ENCODE measurements at places on chromosomes 1 and 21.

- ATAC-seq: no peak
Measured at GRCh38 chr1:221881805-221882581, 140.1 kb upstream of the DUSP10 start.

DNA sequence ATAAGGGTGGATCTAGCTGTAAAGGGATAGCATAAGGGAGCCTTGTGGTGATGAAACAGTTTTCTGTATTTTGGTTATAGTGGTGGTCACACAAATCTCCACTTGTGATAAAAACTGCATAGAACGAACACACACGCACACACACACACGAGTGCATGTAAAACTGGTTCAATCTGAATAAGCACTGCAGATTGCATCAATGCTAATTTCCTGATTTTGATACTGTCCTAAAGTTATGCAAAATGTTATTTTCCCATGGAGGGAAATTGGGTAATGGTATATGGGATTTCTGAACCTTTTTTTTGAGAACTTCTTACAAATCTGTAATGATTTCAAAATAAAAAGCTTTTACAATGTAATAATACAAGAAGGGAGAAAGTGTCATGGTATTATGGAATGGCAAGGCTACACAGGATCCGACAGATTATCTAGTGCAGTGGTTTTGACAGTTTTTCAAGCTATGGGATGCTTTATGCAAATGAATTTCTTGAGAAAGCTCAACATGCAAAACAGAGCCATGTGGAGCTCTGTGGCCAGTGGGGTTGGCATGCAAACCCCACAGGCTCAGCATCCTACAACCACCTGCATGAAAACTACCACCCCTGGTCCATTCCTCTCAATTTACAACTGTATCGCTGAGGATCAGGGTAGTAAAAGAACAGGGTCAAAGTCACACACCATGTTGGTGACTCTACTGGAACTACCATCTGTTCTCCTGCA lies 18.8 kb downstream of the SLC41A1 start:
- no peak for ATAC-seq

- ATAC-seq: no peak
Measured at GRCh38 chr21:28821276-28822122, 171.2 kb downstream of the LTN1 start.

GRCh38 chr1:20555025-20555757 lies 2.8 kb downstream of the FAM43B start:
- ATAC-seq: no peak

- no peak for ATAC-seq
Measured at GRCh38 chr1:225483818-225484656, 56.2 kb upstream of the LBR start.

- ATAC-seq: no peak
Measured at GRCh38 chr1:45135316-45135715, 71.1 kb downstream of the ZSWIM5 start.

GRCh38 chr1:169727307-169727706 lies 6.6 kb downstream of the SELE start:
- no peak for ATAC-seq

DNA sequence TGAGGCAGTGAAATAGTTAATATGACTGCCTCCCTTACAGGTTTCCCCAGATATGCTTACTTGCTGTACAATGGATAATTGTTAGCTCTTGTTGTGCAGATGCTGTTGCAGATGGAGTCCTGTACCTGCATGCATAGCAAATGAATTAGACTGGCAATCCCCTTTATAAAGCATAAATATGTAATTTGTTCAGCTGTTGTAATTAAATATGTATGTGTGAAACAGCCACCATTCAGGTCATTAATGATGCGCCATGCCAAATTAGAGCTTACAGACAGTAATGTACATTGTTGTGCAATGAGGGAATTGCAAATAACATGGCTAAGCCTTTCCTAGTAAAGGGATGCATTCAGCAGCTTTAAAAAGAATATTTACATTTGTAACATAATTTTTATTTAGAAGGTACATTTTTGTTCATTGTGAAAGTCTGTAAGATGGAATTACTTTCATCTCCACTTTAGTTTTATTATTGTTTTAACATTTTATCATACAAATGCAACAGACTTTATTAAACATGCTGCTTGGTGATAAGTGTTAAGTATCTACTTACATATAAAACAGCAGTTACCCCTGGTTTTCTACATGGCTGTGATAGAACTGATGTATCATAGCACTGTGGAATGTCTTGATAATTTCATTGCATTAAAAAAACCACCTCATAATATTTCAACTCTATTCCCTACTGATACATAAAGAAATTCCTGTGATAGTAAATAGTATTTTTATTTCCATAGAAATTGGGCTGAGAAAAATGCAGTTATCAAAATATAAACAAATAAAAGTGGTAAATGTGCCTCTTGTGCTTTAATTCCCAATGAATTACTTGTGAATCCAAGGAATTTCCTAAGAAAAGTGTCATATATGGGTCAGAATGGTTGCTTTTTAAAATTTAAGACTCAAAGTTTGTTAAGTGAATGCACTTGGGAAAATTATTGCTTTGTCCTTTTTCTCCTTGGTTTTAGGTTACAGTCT lies 99.0 kb downstream of the NFIA start:
- ATAC-seq: no peak

- no peak for ATAC-seq
Measured at GRCh38 chr1:46039571-46040052, 92.8 kb downstream of the PIK3R3 start.

GRCh38 chr1:203311368-203312301 lies 6.3 kb downstream of the BTG2 start:
- no peak for ATAC-seq

GRCh38 chr1:219703368-219703639 lies 90.4 kb upstream of the ZC3H11B start:
- ATAC-seq: no peak

DNA sequence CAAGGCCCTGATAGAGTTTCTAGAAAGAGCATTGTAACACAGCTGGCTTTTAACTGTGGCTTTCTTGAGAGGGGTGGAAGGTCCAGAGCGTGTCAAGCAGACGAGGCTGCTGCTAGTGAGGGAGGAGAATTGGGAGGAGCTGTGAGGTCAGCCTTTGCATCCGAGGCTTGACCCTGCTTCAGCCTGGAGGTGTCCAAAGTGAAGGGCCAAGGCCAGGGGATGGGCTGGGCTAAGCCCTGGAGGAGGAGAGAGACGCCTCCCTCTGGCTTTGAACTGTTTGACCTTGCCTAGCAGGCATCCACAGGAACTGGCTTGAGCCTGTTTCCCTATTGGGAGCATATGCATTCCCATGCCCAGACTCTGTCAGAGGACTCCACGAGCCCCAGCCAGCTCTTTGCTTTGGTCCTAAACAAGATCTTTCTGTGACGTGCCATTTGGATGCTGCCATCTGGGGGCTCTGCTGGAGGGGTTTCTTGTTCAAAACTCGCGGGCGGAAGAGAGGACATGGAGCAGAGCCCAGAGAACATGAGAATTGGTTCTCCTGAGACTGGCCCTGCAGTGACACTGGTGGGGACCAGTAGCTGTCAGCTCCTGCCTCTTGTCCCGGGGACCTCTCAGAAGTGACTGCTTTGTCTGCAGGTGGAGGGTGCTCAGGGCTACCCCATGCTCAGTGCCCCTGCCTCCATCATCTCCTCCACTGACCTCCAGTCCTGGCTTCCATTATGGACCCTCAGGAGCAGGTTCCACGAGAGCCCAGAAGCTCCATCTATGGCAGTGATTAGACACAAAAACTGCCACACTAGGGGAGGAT lies 5.5 kb downstream of the ACTRT2 start:
- no peak for ATAC-seq

DNA sequence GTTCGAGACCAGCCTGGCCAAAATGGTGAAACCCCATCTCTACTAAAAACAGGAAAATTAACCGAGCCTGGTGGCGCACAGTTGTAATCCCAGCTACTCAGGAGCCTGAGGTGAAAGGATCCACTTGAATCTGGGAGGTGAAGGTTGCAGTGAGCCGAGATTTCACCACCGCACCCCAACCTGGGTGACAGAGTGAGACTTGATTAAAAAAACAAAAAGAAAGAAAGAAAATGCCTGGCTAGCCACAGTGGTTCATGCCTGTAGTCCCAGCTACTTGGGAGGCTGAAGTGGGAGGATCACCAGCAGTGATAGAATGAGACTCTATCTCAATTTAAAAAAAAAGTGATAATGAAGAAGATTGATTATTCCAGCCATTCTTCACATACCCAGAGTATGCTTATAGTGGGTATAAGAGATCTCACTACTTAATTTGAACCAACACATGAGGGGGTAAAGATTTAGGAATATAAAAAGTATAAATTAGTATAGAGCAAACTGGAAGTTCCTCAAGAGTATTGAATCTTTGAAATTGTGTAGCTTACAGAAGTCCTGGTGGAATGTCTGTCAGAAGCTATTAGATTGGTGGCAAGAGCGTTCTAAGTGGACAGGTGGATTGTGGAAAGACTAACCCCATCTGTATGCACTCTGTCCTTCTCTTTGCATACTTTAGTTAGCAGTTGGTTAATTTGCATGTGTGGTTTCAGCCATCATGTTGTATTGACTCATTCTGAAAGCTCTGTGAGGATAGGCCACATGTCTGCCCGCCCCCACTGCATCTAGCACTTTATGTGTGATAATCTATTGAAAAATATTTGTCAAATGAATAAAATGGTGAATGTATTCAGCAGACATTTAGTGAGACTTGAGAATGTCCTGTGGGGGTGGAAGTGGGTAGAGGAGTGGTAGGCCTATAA lies 25.0 kb downstream of the RLF start:
- peak; percentile 96 for ATAC-seq

DNA sequence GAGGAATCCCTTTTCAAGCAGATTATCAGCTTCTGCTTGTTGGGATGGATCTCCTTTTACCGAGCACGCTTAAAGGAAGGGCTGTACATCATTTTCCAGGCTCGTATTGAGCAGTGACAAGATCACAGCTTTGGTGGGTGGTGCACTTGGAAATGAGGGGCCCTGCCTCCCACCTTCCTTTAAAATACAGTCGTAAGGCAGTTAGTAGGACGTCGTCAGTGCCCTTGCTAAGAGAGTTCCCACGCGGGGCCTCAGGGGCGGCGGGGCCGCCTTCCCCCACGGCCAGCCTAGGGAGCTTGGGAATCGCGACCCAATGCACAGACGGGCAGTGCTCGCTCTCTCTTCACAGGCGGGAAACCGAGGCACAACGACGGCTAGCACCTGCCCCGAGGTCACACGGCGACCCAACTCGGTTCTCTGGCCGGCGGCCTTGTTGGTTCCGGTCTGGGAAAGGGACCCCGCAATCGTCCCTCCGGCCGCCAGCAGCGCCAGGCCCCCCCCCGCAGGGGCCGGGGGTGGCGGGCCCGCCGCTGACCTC lies 58.6 kb downstream of the H3-3A start:
- no peak for ATAC-seq

DNA sequence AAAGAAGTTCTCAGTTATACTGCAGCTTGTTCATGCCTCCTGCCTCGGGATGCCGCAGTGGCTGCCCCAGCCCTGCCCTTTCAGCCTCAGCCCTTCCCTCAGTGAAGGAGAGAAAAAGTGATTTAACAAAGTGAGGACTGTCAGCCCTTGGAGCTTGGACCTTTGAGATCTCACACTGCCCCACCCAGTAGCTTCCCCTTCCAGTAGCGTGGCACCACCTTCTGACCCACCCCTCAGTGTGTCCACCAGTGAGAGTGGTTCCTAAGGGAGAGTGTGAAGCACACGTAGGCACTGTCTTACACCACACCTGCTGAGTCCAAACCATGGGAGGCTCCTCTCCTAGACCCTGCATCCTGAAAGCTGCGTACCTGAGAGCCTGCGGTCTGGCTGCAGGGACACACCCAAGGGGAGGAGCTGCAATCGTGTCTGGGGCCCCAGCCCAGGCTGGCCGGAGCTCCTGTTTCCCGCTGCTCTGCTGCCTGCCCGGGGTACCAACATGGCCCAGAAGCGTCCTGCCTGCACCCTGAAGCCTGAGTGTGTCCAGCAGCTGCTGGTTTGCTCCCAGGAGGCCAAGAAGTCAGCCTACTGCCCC lies at the start of gene CDA:
TSS of gene CDA (plus strand) at position 464 of the 592 bp plus-strand sequence. CDS start at position 497, 33 bp downstream.
- ATAC-seq: no peak

GRCh38 chr1:46599059-46599970 lies 4.8 kb downstream of the MKNK1 start:
- no peak for ATAC-seq

DNA sequence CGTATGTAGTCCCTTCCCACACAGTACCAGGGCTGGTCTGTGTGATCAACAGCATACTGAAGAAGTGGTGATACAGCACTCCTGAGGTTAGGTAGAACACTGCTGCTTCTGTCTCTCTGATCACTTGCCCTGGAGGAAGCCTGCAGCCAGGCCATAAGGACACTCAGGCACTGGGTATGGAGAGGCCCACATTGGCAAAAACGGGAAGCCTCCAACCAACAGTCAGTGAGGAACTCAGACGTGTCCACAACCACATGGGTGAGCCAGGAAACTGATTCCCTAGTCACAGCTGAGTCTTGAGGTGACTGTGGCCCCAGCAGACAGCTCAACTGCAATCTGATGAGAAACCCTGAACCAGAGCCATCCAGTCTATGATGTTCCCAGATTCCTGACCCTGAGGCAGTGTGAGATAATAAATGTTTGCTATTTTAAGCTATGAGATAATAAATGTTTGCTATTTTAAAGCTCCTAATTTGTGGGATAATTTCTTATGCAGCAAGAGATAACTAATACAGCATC lies 62.5 kb downstream of the COQ8A start:
- no peak for ATAC-seq

- no peak for ATAC-seq
Measured at GRCh38 chr1:84700070-84700469, 9.8 kb upstream of the SSX2IP start.

DNA sequence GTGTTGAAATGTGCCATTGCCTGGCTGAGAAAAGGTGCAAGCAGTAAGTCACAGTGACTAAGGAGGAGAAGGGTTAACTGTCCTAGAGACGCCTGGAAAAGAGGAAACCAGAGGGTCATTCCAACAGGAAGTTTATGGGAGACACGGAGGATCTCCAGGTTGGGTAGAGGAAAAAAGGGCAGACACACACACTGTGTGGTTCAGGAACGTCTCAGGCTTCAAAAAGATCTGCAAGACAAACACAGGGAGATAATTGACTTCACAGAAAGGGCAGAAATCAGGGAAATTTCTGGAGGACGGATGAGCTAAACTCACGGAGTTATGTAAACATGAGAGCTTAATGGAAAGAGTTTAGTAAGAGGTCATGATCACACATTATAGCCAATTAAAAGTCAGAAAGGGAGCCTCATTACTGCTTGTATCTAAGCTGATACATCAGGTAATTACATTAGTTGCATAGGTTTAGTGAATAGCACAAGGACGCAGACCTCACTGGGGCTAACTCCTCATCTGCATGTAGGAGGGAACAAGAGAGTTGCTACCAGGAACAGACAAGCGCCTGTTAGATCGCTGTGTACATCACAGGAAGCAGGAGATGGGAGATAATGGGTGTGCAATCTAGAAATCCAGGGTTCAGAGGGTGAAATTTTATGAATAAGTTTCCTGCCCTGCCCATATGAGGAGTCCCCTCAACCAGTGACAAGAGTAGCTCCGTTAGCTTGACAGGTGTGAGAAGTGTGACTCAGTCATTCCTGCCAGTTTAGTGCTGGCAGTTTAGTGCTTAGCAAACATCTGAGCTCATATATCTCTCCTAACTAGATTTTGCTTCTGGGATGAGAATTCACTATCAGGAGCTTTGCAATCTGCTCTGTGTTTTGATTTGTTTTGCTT lies 96.6 kb upstream of the TNR start:
- ATAC-seq: no peak
